ENCODE measurements at places on chromosomes 5 and 9.
A peak's percentile ranks its signal among the peaks of the same experiment; 100 is the strongest.

DNA sequence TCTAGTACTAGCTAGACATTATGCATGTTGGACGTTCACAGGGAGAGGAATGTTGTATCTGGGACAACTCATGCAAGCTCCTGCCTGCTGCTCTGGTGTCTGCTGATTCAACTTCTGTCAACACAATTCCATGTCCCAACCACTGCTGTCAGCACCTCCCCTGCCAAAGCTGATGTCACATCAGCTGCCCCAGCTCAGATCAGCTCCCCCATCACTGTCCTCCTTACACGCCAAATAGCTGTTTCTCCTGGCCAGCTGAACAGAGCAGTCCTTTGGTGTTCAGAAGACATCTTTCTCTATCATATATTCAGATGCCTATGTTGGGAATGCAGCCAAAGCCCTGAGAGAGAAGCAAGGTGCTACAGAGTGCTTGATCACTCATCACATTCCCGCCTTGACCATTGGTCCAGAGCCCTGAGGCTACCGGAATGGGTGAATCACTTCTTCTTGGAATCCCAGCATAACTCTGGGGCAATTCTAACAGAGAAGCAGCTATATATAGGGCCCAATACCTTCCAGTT lies 223.3 kb downstream of the SEC61B start:
- no peak for DNase-seq

DNA sequence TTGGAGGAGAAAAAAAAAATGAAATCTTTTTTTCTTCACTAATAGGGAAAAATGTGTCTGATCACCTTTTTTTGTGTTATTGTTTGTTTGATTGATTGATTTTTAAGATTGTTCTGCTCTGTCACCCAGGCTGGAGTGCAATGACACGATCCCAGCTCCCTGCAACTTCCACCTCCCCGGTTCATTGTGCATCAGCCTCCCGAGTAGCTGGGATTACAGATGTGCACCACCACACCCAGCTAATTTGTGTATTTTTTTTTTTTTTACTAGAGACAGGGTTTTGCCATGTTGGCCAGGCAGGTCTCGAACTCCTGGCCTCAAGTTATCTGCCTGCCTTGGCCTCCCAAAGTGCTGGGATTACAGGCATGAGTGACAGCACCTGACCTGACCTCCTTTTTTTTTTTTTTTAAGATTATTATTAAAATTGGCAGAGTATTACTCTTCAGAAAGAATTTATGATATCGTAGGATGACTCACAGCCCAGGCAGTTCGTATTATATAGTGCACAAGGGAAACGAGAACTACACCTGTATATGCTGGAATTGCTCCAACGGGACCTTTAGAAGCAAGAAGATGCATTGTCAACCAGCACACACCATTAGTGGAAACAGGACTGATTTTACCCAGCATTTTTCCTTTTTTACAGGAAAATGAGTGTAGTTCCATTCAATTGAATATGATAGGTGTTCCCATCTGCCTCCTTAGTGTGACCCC lies 27.7 kb downstream of the FUBP3 start:
- no peak for DNase-seq

DNA sequence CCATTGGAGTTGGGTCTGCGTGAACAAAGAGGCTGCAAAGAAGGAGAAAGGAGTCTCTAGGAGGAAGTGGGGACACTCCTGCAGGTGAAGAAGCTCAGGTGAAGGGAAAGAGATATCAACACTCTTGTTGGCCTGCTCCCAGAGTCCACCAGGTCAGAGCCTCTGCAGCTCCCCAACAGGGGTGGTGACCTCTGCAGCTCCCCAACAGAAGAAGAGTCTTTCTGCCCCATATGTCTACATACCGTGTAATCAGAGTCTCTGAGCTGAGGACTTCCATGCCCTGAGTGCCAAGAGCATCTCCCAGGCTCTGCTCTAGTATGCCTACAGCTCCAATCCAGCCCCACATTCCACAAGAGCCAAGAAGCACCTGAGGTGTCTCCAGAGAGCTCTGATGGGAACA lies 67.4 kb upstream of the TRPC7 start:
- no peak for DNase-seq

DNA sequence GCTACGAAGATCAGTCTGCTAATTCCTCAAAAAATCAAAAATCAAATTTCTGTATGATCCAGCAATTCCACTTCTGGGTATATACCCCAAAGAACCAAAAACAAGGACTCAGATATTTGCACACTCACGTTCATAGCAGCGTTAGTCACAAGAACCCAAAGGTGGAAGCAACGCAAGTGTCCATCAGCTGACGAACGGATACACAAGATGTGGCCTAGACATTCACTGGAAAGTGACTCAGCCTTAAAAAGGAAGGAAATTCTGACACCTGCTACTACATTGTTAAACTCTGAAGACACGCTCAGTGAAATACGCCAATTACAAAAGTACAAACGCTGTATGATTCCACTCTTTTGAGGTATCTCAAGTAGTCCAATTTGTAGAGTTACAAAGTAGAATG lies 93.3 kb downstream of the OTULIN start:
- no peak for DNase-seq

DNA sequence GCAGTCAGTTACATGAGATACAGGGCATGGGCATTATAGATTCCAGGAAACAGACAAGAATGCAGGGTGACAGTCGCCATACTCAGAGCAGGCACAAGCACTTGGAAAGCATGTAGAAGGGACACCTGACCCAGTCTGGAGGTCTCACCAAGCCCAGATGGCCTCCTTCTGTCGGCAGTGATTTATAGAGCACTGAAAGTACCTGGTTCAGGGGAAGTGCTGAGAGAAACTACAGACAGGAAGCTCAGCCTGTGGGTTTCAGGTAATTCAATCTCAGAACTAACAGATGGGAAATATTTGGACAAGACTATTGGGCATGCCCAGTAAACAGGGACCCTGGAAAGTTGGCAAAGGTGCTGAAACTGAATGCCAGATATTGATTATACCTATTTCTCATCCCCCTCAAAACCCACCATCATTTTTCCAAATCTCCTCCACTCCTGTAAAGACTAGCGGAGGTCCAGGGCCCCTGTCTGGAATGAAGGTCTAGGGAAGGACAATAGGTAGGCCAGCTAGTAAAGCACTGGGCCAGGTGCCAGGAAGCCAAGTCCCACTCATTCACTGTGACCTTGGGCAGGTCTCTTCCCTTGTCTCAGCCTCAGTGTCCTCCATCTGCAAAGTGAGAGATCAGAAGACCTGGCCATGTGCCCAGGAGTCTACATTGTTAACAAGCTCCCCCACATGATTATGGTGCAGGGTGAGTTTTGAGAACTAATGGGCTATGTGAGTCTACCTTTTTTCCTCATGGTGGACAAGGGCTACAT lies 26.9 kb downstream of the KLHL3 start:
- DNase-seq, result no peak

DNA sequence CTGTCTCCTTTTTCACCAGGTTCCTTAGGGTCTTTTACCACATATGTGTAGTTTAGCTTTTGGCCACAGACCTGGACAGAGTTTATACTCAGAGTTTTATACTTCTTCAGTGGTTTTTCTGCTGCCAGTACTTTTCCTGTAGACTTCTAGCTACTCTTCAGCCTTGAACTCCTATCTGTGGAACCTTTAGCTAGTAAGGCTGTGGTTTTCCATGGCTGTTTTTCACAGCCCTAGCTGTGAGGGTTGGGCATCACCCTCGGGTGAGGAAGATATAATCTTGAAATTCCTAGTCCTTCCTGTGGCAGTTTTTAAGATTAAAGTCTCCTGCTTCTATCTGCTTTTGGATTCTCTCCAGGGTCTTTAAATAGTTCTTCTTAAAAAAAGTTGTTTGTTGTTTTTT lies 109.1 kb downstream of the FGF1 start:
- DNase-seq, result no peak

GRCh38 chr9:27353474-27354229 lies 56.7 kb upstream of the EQTN start:
- peak; percentile 67 for DNase-seq

DNA sequence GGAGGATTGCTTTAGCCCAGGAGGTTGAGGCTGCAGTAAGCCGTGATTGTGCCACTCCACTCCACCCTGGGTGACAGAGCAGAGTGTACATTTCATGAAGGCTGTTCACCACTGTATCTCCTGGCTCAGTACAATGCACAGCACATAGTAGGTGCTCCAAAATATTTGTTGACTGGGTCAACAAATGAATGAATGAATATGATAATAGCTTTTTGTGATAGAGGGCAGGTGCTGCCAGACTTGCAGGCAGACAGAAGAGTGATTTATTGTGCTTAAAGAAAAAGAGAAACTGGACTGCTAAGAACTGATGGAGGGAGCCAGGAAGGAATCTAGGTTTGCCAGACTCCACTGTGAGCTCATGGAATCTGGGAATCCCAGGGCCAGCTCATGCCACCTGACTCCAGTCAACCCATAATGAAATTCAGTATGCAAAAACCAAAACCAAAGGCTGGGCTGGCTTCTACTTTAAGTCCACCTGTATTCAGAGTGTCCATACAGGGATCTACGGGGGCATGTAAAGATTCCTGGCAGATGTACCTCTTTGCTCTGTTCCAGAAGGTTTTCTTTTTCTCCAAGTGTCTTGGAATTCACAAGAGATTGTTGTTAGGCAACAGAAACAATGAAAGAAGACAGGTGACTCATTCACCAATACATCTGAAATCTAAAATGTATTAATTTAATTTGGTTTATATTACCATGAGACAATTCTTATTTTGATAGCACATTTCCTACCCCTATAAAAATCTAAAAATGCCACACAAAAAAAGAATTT lies 15.5 kb upstream of the CTNNA1 start:
- DNase-seq, result no peak

DNA sequence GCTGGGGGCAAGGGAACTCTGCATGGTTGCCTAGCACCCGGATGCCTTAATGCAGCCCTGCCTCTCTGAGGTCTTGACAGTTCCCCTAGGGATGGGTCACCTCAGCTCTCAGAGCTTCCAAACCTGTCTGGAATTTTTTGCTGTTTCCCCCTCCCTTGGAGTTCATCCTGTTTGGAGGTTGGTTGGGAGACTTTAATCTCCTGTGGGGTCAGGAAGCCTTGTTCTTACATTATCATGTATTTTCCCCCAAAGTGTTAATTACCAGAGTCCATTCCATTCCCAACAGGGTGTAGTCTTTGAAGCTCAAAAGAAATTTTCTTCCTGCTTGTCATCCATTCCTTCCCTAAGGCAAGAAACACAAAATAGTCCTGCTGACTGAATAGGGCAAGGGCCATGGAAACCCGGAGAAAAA lies 150.3 kb upstream of the SPRY4 start:
- no peak for DNase-seq

- DNase-seq, result no peak
Observed at GRCh38 chr9:95822015-95822414, 53.5 kb upstream of the ERCC6L2 start.

GRCh38 chr5:177495243-177496060 lies 2.0 kb downstream of the PDLIM7 start:
- DNase-seq, result peak; percentile 63

GRCh38 chr9:89725271-89725670 lies 120.5 kb downstream of the GADD45G start:
- DNase-seq, result no peak

DNA sequence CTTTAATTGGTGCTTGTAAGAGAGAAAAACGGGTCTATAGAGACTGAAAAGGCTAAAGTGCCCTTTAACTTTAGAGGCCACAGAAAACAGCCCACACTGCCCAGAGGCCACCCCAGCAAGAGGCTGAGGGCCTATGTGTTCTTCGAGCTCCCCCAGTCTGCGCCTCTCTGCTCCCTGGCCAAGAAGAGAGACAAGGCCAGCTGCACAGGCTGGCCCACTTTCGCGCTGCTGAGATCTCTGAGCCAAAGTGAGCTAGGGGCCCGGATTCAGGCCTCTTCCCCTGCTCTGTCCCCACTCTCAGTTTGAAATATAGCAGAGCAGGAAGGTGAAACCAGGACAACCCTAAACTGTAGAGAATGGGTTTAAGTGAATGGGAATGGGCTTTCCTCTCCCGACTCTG lies 132.0 kb upstream of the TRIM32 start:
- DNase-seq, result no peak

DNA sequence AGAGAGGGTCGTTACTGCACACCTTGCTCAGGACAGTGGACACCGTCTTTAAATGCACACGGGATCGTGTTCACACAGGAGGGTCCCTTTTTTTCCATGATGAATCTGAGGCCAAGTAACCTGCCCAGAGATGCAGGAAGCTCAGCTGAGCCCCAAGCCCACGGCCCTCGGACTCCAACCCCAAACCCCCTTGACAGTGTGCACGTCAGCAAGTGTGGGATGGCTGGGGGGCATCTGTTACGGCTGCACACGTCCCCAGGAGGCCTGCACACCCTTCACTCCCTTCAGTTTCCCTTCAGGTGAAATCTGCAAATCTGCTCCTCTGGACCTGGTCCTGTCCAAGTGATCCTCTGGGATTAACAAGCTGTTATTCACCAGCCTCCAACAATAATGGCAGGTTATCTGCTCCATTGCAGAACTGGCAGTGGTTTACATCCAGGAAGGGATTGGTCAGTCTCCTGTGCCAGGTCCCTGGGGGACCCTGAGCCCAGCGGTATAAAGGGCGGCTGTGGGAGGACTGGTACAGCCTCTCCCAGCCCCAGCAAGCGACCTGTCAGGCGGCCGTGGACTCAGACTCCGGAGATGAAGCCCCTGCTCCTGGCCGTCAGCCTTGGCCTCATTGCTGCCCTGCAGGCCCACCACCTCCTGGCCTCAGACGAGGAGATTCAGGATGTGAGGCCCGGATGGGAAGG lies at the start of gene LCN1:
LCN1 (plus strand) TSS at position 525 of the 692 bp plus-strand sequence; CDS start at position 583, 58 bp downstream.
- DNase-seq, result no peak

GRCh38 chr9:129145316-129145715 lies 32.7 kb downstream of the IER5L start:
- no peak for DNase-seq

- no peak for DNase-seq
Observed at GRCh38 chr5:139108063-139108824, 89.9 kb downstream of the SIL1 start.

GRCh38 chr5:38249301-38249700 lies 9.1 kb upstream of the EGFLAM start:
- DNase-seq, result no peak

All from BE2C (cell line).